ENCODE measurements at places on chromosomes 3 and 15.

- DNase-seq = peak; percentile 44
These were observed 44.8 kb upstream of the RNU6-1 start for GRCh38 chr15:67884514-67885174.

DNA sequence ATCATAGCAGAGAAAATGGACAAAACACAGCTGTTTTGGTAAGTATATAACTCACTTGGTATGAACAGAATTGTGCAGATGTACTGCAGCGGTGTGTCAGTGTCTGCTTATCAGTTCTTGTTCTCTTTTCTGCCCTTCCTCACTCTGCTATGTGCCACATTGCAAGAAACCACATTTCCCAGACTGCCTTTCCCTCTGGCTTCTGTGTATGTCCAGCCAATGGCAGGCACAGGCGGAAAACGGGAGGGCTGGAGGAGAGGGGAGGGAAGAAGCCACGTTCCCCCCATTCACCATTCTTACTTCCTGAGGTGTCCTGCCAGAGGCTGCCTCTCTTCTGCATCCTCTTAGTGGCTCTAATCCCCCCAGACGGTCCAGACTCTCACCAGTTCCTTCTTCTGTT is 15.4 kb downstream of the HHLA2 start:
- peak; percentile 72 for DNase-seq

GRCh38 chr3:178435575-178435974 is 100.7 kb upstream of the KCNMB2 start:
- DNase-seq = no peak

GRCh38 chr3:134622806-134623365 is 27.9 kb downstream of the KY start:
- no peak for DNase-seq

- no peak for DNase-seq
These were observed 164.3 kb upstream of the GMNC start for GRCh38 chr3:191026746-191027145.

- DNase-seq = no peak
These were observed 182.2 kb upstream of the ICE2 start for GRCh38 chr15:60661080-60661645.

- DNase-seq = no peak
These were observed 820 bp upstream of the HMCES start for GRCh38 chr3:129277829-129278271.

GRCh38 chr3:195895078-195895860 is 13.1 kb downstream of the TNK2 start:
- DNase-seq = peak; percentile 45

GRCh38 chr3:183434503-183434902 is 6.1 kb upstream of the MCF2L2 start:
- no peak for DNase-seq

DNA sequence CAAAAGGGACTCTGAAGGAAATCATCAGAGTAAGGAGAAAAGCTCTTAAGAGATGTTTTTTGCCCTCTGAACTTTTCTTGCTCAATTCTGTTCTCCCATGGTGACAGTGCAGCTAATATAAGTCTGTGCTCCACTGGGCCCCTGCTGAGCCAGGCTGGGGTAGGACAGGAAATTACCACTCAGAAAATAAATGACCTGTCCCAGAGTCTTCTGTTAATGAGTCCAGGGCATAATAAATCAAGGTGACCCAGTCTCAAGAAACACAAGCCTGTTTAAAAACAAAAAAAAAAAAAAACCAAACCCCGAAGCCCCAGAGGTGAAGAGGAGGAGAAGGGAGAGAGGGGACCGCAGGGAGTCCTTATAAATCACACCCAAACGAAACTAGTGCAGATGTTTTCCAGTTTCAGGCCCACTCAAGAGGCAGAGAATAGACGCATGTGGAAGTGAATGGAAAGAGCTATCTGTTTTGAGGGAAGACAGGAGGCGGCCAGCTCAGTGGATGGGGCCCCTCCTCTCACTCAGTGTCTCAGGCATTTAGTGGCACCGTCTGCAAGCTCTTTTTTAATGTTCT is 59.8 kb upstream of the BOC start:
- DNase-seq = no peak

DNA sequence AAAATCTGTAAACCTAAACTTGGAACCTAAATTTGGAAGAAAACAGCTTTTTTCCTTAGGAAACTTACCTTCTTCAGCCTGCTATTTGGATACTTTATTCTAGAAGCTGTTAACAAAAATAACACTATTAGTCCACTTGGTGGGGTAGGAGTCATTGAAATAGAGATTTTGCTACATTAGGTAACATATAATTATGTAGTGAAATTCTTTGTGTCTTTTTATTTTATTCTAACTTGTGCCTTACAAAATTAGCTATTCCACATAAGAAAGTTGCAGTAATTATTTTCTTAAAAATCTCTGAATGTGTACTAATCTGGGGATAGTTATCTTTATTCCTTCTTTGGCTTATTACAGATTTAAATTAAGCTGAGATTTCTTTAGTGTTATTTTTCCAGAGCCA is 360.4 kb upstream of the ROBO2 start:
- DNase-seq = no peak

GRCh38 chr3:177446165-177446601 is 248.9 kb upstream of the TBL1XR1 start:
- no peak for DNase-seq

- DNase-seq = no peak
These were observed 591.6 kb upstream of the AGTR1 start for GRCh38 chr3:148106062-148106461.

DNA sequence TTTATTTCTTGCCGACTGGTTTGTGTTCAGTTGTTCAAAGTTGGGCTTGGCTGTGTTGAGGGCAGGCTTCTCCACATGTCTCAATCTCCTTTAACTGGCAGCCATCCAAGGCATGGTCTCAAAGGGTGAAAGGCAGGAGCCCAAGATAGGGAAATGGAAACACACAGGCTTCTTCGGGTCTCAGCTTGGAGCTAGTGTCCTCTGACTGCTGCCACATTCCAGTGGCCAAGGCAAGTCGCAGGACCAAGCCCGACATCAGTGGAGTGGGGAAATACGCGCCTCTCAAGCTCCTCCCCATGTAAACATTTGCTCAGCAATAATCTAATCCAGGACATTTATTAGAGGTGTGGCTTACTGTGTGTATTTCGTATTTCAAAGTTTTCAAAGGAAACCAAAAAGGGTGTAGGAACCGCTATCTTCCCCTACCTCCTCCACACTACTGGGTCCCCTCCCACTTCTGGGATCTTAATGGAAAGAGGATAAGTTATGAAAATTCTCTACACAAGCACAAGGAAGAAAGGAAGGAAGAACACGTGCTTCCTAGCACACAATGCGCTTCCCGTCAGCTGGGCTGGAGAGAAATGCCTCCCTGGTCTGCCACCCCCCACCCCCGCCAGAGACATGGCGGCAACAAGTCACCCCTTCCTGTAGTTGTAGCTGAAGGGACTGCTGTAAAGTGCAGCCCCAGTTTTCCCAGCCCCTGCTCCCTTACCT is 181.7 kb downstream of the FAM43A start:
- no peak for DNase-seq

DNA sequence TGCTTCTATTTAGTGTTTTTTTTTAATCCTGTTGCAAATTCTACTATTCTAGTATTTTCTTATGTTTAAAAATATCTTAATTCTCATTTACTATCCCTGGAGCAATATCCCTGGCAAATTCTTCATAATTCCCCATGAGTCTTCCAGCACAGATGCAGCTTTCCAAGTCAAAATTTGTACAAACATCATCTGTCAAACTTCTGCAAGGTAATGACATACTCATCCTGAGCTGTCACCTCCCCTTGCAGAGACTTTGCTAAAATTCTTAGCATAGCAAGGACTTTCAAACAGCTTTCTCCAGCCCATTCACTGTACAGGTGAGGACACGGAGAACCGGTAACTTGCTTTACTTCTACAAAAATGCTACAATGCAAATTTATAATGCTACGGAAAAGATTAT is 28.6 kb upstream of the VGLL4 start:
- DNase-seq = no peak

GRCh38 chr3:16906682-16907081 is 21.9 kb downstream of the PLCL2 start:
- DNase-seq = no peak

DNA sequence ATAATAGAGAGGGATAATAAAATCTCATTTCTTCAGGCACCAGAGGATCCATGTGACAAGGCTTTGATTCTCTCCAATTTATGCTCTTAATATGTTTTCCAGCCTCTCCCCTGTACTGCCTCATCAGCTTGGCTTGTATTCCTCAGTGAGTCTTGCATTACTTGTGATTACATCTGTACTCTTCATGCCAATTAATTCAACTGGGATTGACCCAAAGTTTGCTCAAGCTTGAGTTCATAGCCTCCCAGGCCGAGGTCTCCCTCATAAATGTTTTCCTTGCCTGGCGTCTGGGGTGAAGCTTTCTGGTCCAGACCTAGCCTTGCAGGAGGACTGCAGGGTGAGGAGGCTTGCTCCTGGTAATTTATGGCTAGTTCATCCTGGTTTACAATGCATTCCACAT is 146.9 kb downstream of the CHST2 start:
- DNase-seq = no peak

DNA sequence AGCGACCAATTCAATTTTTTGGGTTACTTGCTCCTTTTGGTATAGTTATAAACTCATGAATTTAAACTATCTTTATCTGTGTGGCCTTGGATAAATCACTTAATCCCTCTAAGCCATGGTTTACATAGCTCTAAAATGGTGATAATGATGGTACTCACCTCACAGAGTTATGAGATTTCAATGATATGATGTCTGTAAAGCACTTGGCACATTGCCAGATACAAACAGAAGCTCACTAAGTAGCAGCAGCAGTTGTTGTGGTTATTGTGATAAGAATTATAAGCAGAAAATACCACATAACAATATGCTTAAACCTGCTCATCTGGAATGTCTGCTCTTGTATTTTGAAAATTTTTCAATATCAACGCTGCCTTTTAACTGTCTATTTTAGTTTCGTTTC is 185.1 kb upstream of the SNTN start:
- DNase-seq = no peak

DNA sequence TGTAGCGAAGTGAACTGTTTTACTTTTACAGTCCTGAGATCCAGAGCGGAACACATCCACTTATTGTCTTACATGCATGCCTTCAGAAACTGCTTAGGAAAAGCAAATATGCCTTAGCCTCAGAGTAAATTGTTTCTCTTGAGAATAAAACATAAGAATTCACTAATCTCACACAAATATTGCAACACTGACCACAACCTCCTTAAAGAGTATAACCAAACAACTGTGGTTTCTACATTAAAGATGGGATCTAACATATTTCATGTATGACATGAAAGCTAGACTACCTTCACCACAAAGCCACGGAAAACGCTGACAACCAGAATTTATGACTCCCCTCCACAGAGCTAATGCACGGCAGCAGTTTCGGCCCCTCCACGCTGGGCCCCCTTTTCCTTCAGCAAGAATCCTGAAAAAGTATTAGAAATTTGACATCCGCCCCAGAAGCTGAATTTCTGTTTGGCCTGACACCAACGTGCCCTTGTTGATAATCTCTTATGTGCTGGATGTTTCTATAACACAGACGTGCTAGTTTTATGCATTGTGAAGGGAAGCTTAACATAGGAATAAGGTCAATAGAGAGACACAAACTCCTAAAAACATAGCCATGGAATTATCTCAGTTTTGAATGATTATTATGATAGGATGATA is 84.6 kb downstream of the GREM1 start:
- DNase-seq = no peak

DNA sequence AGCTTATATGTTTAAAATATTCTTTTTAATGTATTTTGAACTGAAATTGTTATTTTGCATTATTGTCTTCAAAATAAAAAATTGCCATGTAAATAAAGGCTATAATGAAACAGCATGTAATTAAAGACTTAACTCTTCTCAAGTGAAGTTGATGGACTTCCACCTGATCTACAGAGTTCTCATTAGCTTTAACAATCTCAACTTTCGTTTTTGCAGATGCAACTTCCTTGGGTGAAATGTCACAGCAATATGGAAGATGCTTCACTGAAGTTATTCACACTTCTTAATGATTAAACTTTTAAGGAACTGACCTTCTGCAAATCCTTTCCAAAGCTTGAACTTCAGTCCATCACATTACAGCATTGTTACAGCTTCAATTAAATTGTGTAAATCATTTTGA is 63.6 kb downstream of the OSTN start:
- DNase-seq = no peak

GRCh38 chr3:22732641-22733040 is 470.5 kb upstream of the UBE2E2 start:
- no peak for DNase-seq

DNA sequence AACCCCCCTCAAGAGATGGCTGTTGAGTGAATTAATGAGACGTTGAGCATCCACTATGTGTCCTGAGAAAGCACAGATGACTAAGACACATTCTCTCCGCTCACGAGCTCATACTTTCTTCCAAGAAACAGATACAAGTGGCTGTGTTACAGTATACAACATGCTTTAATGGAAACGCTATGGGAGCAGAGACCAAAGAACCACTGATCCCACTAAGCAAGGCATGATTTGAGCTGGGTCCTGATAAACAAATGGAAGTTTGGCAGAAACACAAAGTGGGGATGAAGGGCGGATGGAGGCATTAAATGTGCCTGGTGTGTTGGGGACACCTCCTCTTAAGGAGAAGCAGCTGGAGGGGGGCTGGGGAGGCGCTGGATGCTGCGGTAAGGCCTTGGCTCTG is 129.4 kb downstream of the UACA start:
- DNase-seq = no peak

DNA sequence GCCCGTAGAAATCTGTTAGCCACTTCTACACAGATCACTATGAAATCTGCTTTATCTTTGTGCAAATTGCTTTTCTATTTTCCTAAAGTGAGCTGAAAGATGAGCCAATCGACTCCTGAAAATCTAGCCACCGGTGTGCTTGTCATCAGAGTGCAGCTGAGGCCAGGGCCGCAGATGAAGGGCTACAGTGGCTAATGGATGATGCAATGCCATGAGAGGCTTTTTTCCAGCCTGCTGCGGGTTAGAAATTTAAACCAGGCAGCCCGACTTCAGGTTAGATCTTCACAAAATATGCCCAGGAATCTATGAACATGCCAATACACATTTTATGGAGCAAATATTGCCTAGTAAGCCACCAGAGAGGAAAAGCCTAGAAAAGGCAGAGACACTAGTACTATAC is 948.2 kb upstream of the CFAP20DC start:
- peak; percentile 59 for DNase-seq

DNA sequence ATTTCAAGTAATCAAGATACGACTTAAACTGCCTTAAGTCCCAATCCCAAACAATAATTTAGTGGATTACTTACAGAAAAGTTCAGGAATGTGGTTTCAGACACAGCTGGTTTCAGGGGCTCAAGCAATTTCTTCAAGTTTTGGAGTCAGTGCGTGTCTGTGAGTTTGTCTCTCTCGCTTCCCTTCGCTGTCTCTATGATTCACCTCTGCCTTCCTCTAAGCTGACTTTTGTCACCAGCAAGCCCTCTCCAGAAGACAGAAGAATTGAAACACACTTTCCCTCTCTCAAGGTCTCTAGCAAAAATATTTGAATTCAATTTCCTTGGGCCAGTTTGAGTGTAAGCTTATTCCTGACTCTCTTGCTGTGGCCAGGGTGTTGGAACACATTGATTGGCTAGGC is 392.4 kb downstream of the EDEM1 start:
- DNase-seq = no peak

GRCh38 chr3:2526926-2527325 is 428.3 kb downstream of the CNTN4 start:
- no peak for DNase-seq
